Femur (tissue), 1 donor: ENCODE measurements at places on chromosomes 7 and 10.

DNA sequence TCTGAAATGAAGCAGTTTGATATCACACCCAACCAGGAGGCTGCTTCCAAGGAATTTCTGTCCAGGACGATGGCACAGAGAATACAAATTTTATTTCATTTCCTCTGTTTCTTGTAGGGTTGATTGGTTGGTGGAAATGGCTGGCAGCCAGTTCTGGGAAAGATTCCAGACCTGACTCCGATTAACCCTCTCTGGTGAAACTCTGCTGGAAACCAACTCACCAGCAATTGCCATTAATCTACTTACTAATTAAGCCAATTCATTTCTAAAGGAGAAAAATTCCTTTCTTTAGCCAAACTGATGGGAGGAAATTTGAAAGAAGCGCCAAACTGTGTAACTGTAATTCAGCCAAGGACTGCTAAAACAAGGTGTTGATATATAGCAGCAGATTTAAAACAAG is 10.7 kb downstream of the PTF1A start:
- no peak for DNase-seq

DNA sequence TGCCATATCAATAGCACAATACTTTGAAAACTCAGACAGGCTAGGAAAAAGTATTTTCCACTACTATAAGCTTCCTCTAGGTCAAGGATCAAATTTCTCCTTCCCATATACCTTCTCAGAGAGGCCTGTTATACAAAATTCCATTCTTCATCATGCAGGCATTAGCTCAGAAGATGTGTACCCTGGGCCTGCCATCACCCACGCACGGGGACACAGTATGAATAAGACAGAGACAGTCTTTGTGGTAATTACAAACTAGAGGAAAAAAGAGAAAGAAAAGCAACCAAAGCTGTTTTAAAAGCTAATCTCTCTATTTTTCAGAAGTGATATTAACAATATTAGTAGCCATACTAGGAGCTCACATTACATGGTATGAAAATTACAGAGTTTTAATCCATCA is 236.8 kb upstream of the AOAH start:
- no peak for DNase-seq

DNA sequence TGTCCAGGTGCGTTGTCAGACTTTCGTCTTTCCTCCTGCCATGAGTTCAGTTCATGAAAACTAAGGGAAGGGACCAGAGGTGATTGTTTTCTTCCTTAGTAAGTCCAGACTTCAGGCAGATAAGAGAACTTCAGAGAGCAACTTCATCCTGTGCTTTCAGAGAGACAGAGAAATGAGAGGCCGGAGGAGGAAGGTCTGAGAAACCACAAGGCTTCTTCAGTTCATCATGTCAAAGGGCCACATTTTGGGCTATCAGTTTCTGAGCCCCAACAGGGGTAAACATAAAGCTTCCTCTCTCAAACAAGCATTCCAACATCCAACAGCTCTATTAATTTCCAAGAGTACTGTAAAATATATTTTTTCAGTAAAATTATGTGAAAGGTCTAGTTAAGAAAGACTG is 668.4 kb upstream of the NRP1 start:
- DNase-seq, result no peak

GRCh38 chr10:73759512-73760115 is 15.4 kb downstream of the SEC24C start:
- DNase-seq, result no peak

DNA sequence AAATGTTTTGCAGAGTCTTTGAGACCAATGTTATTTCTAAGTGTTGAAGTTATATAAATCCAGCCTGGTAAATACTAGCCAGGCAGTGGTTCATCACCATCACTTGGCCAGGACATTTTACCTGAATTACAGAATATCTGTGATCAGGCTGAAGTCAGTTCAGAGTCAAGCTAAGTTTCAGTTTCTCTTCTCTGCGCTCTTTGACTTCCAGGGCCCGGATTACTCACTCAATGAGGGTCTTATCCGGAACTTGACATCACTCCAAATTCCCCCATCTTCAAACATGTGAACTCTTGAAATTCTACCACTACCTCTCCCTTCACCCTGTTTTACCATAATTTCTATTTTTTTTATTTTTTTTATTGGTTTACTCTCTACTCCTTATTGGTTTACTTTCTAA is 36.6 kb upstream of the CCAR1 start:
- DNase-seq, result no peak

GRCh38 chr10:123972481-123973401 is 81.1 kb upstream of the CPXM2 start:
- DNase-seq, result no peak

DNA sequence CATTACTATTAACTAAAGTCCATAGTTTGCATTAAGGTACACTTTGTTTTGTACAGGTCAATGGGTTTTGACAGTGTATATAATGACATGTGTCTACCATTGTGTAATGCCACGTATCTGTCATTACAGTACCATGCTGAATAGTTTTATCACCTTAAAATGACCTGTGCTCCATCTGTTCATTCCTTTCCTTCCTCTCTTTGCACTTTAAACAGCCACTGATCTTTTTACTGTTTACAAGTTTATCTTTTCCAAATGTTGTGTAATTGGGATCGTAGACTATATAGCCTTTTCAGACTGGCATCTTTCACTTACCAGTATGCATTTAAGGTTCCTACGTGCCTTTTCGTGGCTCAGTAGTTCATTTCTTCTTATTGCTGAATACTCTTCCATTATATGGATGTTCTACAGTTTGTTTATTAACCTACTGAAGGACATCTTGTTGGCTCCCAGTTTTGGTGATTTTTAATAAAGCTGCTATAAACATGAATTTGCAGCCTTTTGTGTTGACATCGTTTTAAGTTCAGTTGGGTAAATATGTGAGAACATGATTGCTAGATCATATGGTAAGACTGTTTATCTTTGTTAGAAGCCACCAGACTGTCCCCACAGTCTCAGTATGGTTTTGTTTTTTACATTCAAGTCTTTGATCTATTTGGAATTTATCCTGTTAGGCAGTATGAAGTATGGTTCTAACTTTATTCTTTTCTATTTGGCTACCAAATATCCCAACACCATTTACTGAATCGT is 24.7 kb downstream of the STAM start:
- no peak for DNase-seq
